ENCODE measurements at places on chromosomes 4 and X.

DNA sequence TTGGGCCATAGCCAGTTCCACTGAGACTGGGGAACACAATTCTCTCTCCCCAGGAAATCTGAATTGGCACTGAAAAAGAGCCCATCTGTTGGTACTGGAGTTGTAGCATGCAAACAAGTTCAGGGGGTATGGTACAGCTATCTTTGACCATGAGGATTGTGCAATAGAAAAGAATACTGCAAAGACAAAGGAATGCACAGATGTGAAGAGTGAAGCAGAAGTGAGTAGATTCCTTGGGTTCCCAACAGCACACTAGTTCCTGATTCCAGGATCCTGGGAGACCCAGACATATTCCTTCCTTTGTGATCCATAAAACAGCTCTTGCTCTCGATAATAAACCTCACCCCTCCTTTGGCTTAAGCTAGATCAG lies 43.3 kb upstream of the CTAG2 start:
- DNase-seq = no peak

- DNase-seq = peak; percentile 42
These were observed 105.8 kb downstream of the GEMIN8 start for GRCh38 chrX:13923845-13924244.

- DNase-seq = no peak
These were observed 18.8 kb downstream of the RGS12 start for GRCh38 chr4:3311489-3312171.

- no peak for DNase-seq
These were observed 72.3 kb downstream of the IGSF1 start for GRCh38 chrX:131216828-131217227.

DNA sequence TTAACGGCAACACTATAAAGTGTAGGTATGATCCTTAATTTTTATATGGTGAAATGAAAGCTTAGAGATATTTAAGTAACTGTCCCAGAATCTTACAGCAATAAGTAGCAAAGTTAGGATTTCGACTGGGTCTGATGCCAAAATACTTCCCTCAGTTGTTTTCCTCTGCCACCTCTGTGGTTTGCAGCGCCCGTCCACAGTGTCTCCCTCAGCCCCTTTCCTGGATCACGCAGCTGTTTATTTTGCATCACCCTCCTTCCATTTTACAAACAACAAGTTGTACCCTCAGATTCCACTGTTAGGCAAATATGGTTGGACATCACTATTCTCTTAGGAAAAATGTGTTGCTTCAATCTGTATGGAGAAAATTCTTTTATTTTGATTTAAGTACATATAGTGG lies 56.1 kb downstream of the RAPGEF2 start:
- no peak for DNase-seq

DNA sequence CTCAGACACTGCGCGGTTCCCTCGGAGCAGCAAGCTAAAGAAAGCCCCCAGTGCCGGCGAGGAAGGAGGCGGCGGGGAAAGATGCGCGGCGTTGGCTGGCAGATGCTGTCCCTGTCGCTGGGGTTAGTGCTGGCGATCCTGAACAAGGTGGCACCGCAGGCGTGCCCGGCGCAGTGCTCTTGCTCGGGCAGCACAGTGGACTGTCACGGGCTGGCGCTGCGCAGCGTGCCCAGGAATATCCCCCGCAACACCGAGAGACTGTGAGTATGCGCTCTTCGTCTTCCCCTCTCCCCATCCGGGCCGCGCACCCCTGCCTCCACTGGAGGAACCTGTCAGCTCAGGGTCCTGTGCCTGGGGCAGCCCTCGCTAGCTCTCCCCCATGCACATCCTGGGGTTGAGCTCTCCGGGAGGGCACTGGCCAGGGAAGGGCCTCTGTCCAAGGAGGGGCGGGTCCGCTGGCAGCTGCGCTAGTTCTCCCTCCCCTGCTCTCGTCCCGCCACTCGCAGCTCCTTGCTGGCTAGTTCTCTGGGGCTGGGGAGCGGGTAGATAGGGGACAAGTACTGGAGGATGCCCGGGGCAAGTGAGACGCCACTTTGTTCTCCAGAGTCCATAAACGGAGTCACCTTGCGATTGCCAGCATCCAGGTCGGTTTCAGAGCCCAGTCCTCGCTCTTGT lies 2.2 kb downstream of the SLIT2 start:
- DNase-seq = no peak

- DNase-seq = no peak
These were observed 59.2 kb downstream of the NBDY start for GRCh38 chrX:56788229-56788628.

GRCh38 chr4:99855678-99856077 lies 38.5 kb downstream of the LAMTOR3 start:
- DNase-seq = no peak

DNA sequence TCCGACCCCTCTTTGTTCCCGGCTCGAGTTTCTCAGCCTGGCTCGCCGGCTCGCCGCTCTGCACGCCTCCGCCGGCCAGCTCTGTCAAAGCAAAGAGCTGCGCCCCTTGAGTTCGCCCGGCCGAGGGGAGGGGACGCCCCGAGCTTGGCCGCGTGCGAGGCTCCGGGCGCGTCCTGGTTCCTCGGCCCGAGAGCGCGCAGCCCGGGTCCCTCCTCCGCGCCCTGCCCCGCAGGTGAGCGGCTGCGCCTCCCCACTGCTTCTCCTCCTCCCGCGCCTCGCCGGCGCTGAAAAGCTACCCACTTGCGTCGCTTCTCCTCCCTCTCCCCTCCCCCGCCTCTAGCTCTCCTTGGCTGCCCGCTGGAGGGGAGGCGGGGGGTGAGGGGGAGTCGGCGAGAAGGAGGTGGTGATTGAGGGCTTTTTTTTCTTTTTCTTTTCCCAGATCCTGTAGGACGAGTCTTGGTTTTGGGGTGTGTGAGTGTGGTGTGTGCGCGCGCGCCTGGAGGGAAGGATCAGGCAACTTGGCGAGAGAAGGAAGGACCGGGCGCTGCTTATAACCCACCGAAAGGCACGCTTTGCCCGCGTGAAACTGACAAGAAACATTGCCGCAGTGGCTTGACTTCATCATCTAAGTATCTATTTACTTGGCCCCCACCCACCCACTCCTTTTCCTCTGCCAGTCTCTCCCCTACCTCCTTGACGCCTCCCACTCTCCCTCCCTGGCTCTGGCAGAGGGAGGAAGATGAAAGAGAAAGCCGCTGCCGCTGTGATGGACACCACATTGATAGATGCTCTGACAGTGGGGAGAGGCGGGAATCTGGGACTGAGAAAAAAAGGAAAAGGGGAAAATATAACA lies at the start of gene LEF1:
Gene LEF1, minus strand, starts transcription at position 262 of the 853 bp plus-strand sequence. CDS start 1,165 bp downstream, outside the sequence.
- DNase-seq = peak; percentile 39

GRCh38 chrX:135543924-135544323 lies 23.5 kb downstream of the INTS6L start:
- DNase-seq = no peak

- DNase-seq = no peak
These were observed 338.4 kb upstream of the GNPDA2 start for GRCh38 chr4:45064741-45065140.

GRCh38 chr4:82462415-82462831 lies 32.0 kb downstream of the ENOPH1 start:
- DNase-seq = peak; percentile 37

- no peak for DNase-seq
These were observed 36.6 kb downstream of the CCNG2 start for GRCh38 chr4:77193511-77194102.

DNA sequence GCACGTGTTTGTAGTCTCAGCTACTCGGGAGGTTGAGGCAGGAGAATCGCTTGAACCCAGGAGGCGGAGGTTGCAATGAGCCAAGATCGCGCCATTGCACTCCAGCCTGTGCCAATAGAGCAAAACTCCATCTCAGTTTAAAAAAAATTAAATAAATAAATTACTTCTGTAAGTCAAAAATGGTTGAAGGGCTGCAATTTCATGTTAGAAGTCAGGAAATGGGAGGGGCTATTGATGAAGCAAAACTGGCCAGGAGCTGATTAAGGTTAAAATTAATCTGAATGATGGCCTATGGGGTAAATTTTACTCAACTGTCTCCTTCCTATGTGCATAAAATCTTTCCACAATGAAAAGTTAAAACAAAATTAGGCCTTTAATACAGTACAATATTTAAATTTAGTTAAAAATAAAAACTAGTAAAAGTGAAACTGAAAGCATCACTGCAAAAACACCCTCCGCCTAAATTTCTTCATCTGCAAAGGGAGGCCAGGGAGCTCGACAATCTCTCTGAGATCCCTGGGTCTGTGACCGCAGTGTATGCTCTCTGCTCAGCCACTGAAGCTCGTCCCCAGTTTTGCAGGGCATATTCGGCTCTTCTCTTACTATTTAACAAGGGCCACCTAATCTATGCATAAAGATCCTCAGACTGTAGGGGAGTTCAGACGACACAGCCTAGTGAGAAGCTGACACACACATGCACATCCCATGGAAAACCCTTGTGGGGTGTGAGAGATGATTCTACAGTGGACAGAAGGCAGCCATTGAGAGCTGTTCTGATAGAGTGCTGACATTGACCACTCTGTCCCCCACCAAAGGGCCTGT lies 57.2 kb downstream of the IRF2 start:
- no peak for DNase-seq

DNA sequence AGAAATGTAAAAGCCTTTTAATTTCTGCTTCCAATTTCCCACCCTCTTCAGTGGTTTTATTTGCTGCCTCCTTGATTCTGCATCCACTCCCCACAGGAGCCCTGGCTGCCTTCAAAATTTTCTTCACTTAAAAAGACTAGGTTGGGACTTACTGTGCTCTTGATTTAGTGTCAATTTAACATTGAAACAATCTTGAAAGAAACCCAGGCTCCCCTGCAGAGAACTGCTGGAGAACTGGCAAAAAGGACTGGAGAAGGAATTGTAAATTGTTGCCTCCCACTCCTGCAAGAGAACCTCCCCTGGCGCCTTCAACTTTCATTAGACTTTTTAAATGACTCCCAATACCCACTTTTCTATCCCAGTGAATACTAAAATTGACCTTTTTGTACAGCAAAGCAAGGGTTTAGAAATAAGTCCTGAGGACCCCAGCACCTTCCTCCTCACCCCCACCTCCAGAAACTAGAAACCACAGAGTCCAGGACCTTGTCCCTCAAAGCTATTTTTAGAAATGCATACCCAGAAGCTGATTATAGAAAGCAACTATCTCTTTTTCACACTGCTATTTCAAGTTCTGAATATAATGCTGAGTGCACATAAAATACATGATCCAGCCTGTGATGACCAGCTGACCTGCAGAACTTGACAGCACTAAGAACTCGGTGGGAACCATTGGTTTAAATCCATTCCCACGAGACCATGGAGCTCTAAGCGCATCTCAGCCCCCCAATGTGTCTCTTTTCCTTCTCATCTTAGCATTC lies 155.5 kb downstream of the INPP4B start:
- DNase-seq = no peak

GRCh38 chr4:77433418-77433733 lies 172.2 kb upstream of the CXCL13 start:
- no peak for DNase-seq

- no peak for DNase-seq
These were observed 57.5 kb upstream of the EGFL6 start for GRCh38 chrX:13511944-13512330.

DNA sequence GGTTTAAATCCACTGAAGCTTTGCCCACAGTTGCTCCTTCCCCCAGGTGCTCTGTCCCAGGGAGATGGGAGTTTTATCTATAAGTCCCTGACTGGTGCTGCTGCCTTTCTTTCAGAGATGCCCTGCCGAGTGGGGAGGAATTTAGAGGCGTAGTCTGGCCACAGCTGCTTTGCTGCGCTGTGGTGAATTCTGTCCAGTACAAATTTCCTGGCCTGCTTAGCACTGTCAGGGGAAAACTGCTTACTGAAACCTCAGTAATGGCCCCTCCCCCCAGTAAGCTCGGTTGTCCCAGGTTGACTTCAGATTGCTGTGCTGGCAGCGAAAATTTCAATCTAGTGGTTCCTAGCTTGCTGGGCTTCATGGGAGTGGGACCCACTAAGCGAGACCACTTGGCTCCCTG lies 40.1 kb downstream of the UGT2B17 start:
- no peak for DNase-seq

DNA sequence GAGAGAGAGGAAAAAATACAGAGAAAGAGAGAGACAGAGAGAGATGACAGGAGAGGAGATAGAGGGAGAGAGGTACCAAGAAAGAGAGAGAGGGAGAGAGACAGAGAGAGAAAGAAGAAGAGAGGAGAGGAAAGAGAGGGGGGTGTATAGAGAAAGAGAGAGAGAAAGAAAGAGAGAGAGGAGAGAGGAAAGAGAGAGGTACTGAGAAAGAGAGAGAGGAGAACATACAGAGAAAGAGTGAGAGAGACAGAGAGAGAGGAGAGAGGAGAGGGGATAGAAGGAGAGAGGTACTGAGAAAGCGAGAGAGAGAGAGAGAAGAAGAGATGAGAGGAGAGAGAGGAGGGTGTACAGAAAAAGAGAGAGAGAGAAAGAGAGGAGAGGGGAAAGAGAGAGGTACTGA lies 269.4 kb downstream of the CRLF2 start:
- DNase-seq = no peak

DNA sequence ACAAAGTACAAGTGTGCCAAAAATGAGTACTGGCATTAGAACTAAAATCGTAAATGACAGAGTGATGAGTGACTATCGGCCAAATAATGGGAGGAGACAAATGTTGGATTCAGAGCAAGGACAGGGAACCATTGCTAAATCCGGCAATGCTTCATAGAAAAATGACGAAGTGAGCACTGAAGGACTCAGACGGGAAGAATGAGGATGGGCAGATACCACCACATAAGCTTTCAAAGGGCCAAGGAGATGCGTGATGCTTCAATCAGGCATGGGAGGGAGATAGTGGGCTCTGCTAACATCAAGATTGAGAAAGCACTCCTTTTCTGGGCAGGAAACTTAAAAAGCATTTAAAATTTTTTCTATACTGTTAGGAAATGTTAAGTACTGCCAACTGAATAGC lies 21.6 kb downstream of the RBBP7 start:
- no peak for DNase-seq

GRCh38 chrX:154650221-154650510 lies 3.2 kb downstream of the CTAG2 start:
- DNase-seq = no peak

DNA sequence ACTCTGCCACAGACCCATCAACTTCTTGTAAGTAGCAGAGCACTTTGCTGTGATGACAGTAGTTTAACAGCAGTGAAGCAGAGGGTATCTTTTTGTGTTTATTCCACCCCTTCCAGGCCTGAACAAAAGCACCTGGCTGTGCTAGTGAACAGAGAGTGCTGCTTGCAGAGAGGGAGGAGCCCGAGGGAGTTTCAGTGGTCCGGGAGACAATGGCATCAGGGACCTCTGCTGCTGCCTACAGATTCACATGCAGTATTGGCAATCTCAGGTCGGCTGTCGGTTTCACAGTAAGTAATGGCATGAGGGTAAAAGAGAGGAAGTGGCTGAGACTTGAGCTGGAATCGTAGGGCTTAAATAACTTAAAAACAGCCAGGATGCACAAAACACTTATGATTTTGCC lies 755.8 kb downstream of the RPA4 start:
- no peak for DNase-seq

GRCh38 chr4:2824329-2824835 lies 19.3 kb upstream of the ADD1 start:
- DNase-seq = no peak
